ENCODE measurements at places on chromosomes 12 and 14. TPM values are rescaled to one million over a fixed set of nuclear protein-coding genes. Genes with fewer than 3 reads are reported as not detected.

Gene GALC
- total RNA-seq, result 17.2 TPM

- no peaks in the 10 kb centered on the region for H3K27me3 ChIP-seq
- H3K27ac ChIP-seq, result peak overlapping the region; percentile 82
- peaks cover 32% of the 10 kb centered on the region for H3K36me3 ChIP-seq
- peaks cover 27% of the 10 kb centered on the region for H3K4me1 ChIP-seq
- no peak for DNase-seq
Observed at GRCh38 chr14:22898302-22899090, 15.5 kb downstream of the REM2 start.

- peaks cover 21% of the 10 kb centered on the region for H3K27me3 ChIP-seq
- peaks cover 15% of the 10 kb centered on the region for H3K4me1 ChIP-seq
- H3K27ac ChIP-seq, result no peak overlapping the region
Observed at GRCh38 chr12:203074-203461, 10.9 kb downstream of the SLC6A12 start.

DNA sequence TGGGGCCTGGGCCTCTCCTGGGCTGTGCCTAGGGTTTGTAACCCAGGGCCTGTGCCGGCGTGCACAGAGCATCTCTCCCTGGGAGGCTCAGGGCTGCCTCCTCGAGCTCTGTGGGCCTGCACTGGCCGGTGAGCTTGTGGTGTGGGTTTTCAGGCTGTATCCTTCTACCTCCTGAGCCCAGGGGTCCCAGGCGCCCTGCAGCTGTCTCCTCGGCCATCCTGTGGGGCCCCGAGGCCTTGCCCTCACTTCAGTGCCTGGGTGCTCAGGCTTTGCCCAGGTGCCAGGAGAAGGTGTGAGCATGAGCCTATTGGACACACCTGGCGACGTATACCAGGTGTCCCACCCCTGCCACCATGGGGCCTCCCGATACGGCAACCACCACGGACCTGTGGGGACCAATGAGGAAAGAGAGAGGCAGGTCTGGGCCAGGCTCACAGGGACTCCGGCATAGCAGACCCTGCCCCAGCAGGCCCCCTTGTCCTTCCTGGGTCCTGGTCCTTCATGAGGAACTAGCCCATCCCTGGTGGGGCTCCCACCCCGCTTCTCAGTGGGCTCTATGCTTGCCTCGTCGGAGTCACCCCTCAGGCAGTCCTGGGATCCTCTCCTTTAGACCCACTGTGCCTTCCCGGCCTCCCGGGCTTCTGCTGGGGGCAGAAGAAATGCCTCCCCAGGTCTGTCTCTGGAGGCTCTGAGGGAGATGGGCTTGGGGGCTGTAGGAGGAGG, 400.2 kb downstream of the TMEM121 start:
- no peak overlapping the region for H3K27ac ChIP-seq
- no peaks in the 10 kb centered on the region for H3K36me3 ChIP-seq
- no peaks in the 10 kb centered on the region for H3K4me1 ChIP-seq
- H3K4me3 ChIP-seq, result no peak overlapping the region
- H3K27me3 ChIP-seq, result no peaks in the 10 kb centered on the region

DNA sequence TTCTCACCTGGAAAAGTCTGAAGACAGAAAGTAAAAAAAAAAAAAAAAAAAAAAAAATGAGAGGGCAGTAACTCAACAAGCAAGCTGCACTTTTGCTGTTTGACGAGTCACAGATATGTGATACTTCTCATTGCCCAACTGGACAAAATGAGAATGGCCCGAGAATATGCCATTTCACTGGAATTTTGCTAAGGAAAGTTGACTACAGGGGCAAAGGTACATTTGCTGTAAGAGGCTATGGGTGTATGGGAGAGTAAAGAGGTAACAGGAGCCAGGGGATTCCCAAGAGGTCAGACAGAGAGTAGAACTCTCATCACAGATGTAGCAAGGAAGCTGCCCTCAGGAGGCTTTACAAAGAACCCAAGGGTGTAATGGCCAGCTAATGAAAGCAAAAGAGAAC, 22.9 kb downstream of the KIF21A start:
- H3K27ac ChIP-seq, result no peak overlapping the region
- DNase-seq, result no peak
- H3K4me1 ChIP-seq, result no peaks in the 10 kb centered on the region
- H3K4me3 ChIP-seq, result no peak overlapping the region

GRCh38 chr14:69696204-69696527, 70.8 kb upstream of the SRSF5 start:
- H3K4me3 ChIP-seq, result no peak overlapping the region
- H3K27ac ChIP-seq, result peak overlapping the region; percentile 11
- no peak for DNase-seq
- no peaks in the 10 kb centered on the region for H3K4me1 ChIP-seq
- no peaks in the 10 kb centered on the region for H3K36me3 ChIP-seq

- no peaks in the 10 kb centered on the region for H3K27me3 ChIP-seq
- H3K27ac ChIP-seq, result no peak overlapping the region
- no peaks in the 10 kb centered on the region for H3K4me1 ChIP-seq
- H3K36me3 ChIP-seq, result no peaks in the 10 kb centered on the region
- no peak overlapping the region for H3K4me3 ChIP-seq
Observed at GRCh38 chr12:82627799-82628198, 58.9 kb upstream of the TMTC2 start.

DNA sequence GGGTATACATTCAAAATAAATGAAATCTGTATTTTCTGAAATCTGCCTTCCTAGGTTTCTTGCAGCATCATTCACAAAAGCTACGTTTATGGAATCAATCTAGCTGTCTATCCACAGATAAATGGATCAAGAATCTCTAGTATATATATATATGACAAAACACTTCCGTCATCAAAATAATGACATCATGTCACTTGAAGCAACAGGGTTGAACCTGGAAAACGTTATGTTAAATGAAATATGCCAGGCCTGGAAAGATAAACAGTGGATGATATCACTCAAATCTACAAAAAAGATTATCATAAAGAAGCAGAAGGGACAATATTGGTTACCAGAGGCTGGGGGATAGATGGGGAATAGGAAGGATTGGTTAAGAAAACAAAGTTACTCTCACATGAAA, 28.6 kb downstream of the ASCL4 start:
- no peaks in the 10 kb centered on the region for H3K27me3 ChIP-seq
- DNase-seq, result no peak
- H3K4me1 ChIP-seq, result no peaks in the 10 kb centered on the region
- H3K36me3 ChIP-seq, result no peaks in the 10 kb centered on the region
- H3K4me3 ChIP-seq, result no peak overlapping the region
